Kasumi-1 (cell line): ENCODE measurements at places on chromosomes 2 and 18.
A peak's percentile ranks its signal among the peaks of the same experiment; 100 is the strongest.

GRCh38 chr2:238706163-238706562 is 141.7 kb upstream of the TWIST2 start:
- DNase-seq = no peak

DNA sequence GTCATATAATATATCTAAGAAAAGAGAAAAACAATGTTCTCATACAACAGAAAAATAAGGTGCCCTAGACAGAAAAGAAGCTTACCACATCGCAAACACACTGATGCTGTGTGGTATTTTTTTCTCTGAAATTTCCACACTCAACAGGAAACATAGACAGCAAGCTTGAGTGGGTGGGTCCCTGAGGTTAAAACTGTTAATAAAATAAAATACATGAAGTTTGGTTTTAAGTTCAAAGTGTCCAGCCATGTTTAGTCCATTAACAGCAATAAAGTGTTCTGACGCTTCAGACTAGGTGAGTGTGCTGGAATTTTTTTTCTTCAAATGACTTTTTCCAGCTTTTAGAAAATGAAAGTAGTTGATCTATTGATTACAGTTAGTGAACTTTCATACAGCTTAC is 83.3 kb upstream of the EPB41L5 start:
- no peak for DNase-seq

- peak; percentile 31 for DNase-seq
Observed at GRCh38 chr2:27715318-27716210, 51.9 kb downstream of the SLC4A1AP start.

GRCh38 chr2:75549401-75550253 is 11.1 kb downstream of the EVA1A start:
- DNase-seq = no peak

DNA sequence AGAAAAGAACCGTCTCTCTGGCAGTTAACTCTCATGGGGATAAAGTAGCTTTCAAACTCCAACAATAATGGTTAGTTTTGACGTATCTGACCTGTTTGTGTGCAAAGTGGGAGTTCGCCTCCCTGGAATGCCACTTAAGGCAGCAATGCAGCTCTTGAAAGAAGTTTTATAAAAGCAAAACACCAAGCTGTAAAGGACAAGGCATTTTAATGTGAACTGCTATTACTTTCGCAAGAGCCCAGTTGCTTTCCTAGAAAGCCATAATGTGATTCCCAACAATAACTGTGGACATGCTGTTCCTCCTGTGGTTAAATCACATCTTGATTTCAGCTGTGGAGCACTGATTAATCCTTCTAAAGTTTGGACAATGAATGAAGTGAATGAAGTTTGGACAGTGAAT is 303.7 kb downstream of the PTPRM start:
- no peak for DNase-seq

DNA sequence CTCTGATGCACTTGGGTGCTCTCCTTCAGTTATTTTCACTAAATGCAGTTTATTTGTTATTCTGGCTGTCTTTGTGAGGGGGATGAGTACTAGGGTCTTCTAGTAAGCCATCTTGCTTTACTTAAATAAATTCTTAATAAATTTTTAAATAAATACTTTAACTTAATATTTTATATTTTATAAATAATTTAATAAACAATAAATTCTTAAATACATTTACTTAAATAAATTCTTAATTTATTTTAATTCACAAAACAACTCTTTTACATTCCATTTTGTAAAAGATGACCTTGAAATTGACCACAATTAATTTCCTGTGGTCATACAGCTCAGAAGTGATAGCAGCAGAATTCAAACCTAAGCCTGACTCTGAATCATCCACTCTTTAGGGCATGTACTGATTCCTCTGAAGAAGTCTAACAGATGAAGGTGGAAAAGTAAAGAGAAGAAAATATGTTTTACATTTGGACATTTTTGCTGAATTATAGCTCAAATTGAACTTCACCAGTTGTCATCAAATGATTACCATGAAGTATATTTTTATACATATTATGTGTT is 28.8 kb downstream of the MYL1 start:
- DNase-seq = no peak

DNA sequence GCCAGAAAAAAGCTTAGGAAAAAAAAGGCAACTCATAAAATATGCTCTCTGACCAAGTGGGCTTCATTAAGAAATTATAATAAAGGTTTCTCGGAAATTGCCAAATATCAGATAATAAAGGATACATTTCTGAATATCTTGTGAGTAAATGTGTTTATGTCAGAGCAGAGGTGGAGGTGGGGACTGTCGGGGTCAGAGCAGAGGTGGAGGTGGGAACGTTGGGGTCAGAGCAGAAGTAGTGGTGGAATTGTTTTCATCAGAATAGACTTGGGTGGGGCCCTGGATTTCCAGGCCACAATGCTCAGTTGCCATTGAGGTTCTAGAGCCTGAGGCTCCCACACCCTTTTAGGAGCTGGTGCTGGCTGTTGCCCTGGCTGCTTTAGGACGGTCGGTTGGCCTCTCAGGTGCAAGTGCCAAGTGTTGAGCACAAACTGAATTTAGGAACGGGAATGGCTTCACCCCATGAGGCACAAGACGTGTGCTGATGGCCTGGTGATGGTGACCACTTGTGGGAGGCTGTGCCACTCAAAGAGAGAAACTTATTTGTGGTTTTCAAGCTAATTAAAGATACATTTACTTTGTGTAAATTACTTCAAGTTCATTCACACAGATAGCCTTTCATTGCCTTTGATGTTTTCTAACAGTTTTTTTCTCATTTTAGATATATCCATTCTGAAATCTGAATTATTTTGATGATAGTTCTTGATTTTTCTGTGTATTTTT is 131.5 kb downstream of the ATP9B start:
- no peak for DNase-seq
